CD4-positive, CD25-positive, alpha-beta regulatory T cell (primary cell): ENCODE measurements at places on chromosomes 5 and 9. TPM values are rescaled to one million over a fixed set of nuclear protein-coding genes. Genes with fewer than 3 reads are reported as not detected.

SPAAR gene
- polyA plus RNA-seq: not detected

C8G gene
- not detected for polyA plus RNA-seq

VAV2 gene
- not detected for polyA plus RNA-seq

CORO2A gene
- polyA plus RNA-seq: 16.7 TPM

INSL6 gene
- polyA plus RNA-seq: not detected

TRIM36 gene
- polyA plus RNA-seq: not detected

PCDHA2 gene
- not detected for polyA plus RNA-seq

NAA35 gene
- polyA plus RNA-seq: 12.9 TPM

FAM151B gene
- not detected for polyA plus RNA-seq

TNFSF15 gene
- not detected for polyA plus RNA-seq

TMOD1 gene
- polyA plus RNA-seq: 2.4 TPM

FOXD4 gene
- polyA plus RNA-seq: not detected

SLC34A1 gene
- polyA plus RNA-seq: not detected

BTNL3 gene
- polyA plus RNA-seq: not detected

FAT2 gene
- not detected for polyA plus RNA-seq

ELOVL7 gene
- not detected for polyA plus RNA-seq

EIF4E1B gene
- not detected for polyA plus RNA-seq

SGCD gene
- polyA plus RNA-seq: not detected

SLC27A6 gene
- not detected for polyA plus RNA-seq

PCDHGC5 gene
- polyA plus RNA-seq: not detected

SH3TC2 gene
- polyA plus RNA-seq: not detected

DIRAS2 gene
- not detected for polyA plus RNA-seq

MYO10 gene
- 0.03 TPM for polyA plus RNA-seq

POU5F2 gene
- polyA plus RNA-seq: 0.14 TPM

FAM81B gene
- polyA plus RNA-seq: not detected

AGXT2 gene
- polyA plus RNA-seq: not detected

EDIL3 gene
- not detected for polyA plus RNA-seq

TRUB2 gene
- 25.0 TPM for polyA plus RNA-seq

SH3RF2 gene
- 0.66 TPM for polyA plus RNA-seq

NMUR2 gene
- not detected for polyA plus RNA-seq

FGF10 gene
- not detected for polyA plus RNA-seq

CCNO gene
- not detected for polyA plus RNA-seq

FBXL7 gene
- polyA plus RNA-seq: not detected

TIMD4 gene
- polyA plus RNA-seq: 0.83 TPM

NPR3 gene
- polyA plus RNA-seq: not detected

PCDHA1 gene
- not detected for polyA plus RNA-seq

ARRDC3 gene
- 187 TPM for polyA plus RNA-seq

CDKN2A gene
- polyA plus RNA-seq: 22.0 TPM

GRM6 gene
- not detected for polyA plus RNA-seq
